ENCODE measurements at places on chromosomes 3 and 15.

DNA sequence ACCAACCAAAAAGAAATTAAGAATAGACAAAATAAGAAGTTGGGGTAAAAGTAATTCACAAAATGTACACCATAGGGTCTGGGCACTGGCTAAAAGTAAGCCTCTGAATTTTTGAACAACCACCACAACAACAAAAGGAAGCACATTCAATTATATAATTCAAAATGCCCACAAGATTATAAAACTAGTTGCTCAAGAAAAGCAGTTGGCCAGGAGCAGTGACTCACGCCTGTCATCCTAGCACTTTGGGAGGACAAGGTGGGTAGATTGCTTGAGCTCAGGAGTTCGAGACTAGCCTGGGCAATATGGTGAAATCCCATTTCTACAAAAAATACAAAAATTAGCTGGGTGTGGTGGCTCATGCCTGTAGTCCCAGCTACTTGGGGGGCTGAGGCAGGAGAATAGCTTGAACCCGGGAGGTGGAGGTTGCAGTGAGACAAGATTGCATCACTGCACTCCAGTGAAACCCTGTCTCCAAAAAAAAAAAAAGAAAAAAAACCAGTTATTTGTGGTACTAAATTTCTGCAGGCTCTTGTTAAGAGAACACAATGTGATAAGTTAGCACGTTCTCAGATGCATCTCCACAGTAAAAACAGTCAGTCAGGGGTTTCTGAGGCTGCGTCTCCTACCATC lies 6.6 kb upstream of the ATP11B start:
- DNase-seq, result no peak

DNA sequence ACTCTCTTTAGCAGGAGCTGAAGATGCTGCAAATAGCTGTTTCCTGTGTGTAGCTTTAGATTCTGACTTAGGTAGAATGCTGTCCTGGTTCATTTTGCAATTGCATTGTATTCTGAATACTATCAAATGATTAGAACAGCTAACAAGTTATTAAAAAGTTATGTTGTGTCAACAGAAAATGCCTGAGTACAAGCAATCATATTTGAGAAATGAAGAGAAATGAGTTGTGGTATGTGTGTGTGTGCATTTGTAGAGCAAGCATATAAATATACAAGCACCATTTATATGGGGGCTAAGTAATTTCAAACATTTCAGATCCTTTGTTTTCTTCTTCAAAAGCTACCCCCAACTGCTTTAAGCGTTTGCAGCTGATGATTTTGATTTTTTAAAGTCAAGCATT lies 7.8 kb downstream of the ZIC1 start:
- no peak for DNase-seq

DNA sequence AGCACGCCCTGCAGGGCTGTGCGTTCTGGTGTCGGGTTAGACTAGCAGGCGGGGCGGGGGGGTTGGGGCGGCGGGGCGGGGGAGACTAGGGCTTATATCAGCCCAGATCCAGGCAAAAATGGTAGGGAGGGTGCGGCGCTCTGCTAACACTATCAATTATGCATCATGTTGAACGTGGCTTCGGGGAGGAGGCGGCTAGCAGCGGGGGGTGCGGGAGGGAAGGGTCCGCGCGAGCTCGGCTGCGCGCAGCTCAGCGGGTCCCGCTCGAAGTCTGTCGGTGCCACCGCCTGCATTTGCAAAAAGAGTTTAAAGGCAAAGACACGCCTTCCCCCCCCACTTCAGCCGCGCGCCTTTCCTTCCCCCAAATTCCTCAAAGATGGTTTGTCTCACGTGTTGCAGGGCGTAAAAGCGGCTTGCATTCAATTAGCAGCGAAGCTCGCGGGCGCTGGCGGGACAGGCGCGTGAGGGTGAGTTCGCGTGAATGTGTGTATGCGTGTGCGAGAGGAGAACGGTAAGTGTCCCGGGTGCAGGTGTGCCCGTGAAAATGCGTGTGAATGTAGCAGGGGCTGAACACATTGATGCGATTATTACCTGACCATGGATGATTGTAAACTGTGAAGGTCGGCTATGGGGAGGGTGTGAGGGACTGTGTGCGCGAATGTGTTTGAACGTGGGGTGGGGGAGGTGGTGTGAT lies at the start of gene ISLR2:
Gene ISLR2, plus strand, starts transcription at position 432 of the 694 bp plus-strand sequence. CDS start 2,169 bp downstream, outside the sequence.
- DNase-seq, result no peak

- no peak for DNase-seq
Observed at GRCh38 chr3:191461113-191461595, at the start of gene PYDC2. PYDC2 (plus strand) TSS chr3:191461163; CDS start chr3:191461163, 0 bp downstream.

GRCh38 chr15:88029696-88030095 lies 226.8 kb downstream of the NTRK3 start:
- DNase-seq, result no peak

All from memory B cell (primary cell).